ENCODE measurements at places on chromosomes 1 and 21.
A peak's percentile ranks its signal among the peaks of the same experiment; 100 is the strongest.

GRCh38 chr1:52444463-52444862 lies 40.1 kb downstream of the PRPF38A start:
- no peak for DNase-seq

DNA sequence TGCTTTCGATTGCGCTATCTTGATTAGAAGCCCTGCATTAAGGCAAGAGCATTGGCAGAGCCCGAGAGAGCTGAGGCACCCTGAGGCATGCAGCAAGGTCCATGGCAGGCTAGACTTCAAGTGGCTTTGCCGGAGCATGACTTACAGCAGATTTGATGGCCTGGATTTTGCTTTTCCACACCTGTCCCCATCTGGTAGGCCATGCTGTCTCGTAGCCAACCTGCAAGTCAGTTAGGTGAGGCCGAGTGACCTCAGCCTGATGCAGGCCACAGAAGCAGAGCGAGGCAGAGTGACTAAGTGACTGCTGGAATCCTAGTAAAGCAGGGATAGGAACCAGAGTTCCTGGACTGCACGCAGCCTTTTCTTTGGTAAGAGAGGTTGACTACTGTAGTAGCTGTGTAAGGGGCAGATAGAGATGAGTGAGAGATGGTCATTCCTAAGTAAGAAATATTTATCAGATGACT lies 148.9 kb downstream of the PBX1 start:
- peak; percentile 62 for DNase-seq

GRCh38 chr1:88118176-88118845 lies 565.8 kb upstream of the PKN2 start:
- no peak for DNase-seq

- no peak for DNase-seq
Observed at GRCh38 chr1:42002220-42002619, 83.5 kb upstream of the HIVEP3 start.

GRCh38 chr21:45573452-45574035 lies 31.3 kb upstream of the SLC19A1 start:
- DNase-seq: peak; percentile 36

DNA sequence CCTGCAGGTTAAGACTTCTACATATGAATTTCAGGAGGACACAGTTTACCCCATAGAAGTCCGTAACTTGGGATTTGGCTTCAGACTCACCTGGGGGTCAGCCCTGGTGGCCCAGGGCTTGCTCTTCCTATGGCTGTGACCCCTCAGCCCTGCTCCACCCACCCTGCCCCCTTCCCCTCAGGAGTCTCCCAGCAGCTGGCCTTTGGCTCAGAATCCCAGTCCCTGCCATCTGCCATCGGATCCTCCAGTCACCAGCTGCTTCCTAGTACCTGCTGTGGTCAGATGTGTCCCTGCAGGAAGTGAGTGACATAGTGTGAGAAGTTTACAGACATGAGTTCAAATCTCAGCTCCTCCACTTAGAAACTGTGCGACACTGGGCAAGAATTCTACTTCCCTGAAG lies 332.6 kb downstream of the NPHP4 start:
- DNase-seq: no peak

DNA sequence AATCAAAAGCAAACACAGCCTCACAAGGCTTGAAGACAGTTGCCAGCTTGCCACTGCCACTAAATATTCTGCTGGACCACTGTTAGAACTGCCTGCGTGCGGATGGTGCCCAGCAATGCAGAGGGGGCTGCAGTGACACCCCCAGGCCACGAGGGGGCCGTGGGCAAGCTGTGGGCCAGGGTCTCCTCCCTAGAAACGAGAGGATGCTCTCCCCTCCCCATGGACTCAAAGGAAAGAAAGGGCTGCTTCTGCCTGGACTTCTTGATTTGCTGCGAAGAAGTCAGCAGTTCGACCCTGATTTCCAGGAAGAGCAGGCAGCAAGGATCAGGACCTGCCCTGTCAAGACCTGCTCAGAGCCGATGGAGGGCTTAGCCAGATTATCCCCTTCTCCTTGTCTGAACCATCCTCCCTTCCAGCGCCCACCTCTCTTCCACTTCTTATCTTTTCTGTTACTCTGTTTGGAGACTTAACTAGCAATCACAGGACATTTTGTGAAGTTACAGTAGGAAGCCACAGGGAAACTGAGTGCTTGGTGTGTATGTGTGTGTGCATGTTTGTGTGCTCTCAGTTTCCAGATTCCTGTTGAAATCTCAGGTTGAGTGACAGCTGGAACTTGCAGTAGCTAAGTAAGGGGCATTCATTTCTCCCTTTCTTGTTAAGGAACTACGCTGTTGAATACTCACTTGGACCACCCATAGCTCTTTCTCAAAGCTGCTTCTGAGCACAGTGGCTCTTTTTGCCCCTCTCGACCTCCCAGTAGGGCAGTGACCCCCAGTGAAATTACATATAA lies 2.7 kb downstream of the MAN1C1 start:
- peak; percentile 24 for DNase-seq
